ENCODE measurements at places on chromosomes 11 and 22.

- no peak for DNase-seq
Measured at GRCh38 chr22:28005513-28005912, 86.5 kb upstream of the PITPNB start.

DNA sequence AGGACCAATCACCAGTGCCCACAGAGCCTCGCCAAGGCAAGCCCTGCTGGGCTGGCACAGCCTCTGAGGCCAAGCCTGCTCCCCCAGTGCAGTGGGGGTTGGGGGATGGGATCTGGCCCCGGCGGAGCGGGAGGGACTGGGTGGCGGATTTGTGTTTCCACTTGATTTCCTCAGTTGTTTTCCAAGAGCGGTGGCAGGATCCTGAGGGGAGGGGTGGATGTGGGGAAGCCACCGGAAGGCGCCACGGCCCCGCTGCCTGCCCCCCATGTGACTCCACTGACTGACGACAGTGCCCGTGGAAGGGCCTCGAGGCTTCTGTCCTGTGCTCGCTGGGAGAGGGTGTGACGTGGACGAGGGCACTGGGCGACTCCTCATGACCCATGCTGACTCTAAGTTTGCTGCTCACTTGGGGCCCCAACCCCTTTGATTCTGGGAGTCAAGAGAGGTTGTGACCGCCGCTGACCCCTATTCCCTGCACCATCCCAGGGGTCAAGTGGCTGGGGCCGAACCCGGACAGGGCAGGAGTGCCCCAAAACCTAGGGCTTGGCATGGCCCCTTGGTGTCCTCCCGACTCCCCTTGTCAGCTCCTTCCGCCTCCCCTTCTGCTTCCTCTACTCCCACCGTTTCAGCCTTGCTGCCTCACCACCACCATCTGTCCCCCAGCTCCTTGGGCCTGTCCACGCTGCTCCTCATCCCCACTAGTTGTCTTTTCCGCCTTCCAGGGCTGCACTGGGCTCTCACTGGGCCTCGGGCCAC, 23.5 kb upstream of the PICK1 start:
- no peak for DNase-seq

GRCh38 chr11:58742140-58742539, 10.4 kb upstream of the GLYAT start:
- DNase-seq, result no peak

- no peak for DNase-seq
Measured at GRCh38 chr22:48161298-48161697, 1398.8 kb downstream of the TBC1D22A start.

DNA sequence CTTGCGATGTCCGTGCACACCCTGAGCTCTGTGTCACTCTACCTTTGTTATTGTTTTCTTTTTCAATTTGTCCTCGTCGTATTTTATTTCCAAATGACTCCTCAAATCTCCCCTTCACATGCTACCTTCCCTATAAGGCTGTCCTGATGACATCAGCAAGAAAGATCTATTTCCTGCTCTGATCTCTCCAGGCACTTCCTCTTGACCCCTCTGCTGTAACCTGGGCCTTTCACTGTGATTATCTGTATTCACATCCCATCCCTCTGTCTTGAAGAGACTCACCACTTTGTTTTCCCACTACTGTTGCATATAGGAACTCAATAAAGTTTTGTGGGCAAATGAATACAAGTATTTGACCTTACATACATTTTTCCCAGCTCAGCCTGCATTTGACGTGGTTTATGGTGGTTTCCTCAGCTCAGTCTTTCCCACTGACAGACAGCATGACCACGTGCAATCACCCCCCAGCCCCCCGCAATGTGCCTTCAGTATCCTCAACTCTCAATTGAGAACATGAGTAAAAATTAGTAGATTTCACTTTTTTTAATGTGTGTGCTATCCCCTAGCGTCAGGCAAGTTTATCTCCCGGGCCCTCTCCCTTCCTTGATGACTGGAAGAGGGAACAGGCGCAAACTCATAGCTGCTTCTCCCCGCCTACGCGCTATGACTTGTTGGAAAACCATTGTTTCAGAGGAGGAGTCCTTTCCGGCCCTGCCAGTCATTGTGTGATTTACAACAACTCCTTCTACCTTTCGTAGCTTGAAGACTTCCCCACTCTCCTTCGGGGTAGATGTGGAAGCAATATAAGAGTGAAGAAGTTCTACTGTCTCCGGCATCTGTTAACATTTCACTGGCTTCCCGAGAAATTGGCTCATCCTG, 498.5 kb downstream of the NTM start:
- DNase-seq, result no peak

- no peak for DNase-seq
Measured at GRCh38 chr11:31806928-31807798, 4.0 kb downstream of the PAX6 start.

- no peak for DNase-seq
Measured at GRCh38 chr22:18045794-18046193, 21.4 kb upstream of the MICAL3 start.

GRCh38 chr11:95415837-95416304, 184.9 kb upstream of the SESN3 start:
- DNase-seq, result no peak

DNA sequence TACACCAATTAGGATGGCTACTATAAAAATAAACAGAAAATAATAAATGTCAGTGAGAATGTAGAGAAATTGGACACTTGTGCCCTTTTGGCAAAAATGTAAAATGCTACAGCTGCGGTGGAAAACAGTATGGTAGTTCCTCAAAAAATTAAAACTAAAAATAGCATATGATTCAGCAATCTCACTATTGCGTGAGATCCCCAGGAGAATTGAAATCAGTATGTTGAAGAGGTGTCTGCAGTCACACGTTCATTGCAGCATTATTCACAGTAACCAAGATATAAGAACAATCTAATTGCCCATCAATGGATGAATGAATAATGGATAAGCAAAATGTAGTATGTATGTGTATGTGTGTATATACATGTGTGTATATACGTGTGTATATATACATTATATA, 6.8 kb downstream of the OR52N2 start:
- DNase-seq, result no peak

DNA sequence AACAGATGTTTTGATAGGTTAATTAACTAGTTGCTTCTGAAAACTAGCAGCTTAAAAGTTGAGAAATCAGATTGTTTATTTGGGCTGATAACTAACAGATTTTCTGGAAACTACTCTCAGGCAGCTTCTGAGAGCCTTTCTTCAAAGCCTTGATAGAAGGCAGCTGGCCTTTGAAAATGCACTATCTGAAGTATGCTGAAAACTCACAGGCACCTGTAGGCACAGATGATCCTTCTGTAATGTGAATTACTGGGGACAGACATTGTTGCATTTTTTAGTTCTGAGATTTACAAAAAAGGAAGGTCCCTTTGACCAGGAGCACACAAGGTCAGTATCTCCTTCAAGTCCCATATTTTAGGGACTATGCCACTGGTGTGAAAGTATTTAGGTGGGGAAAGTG, 460.8 kb upstream of the CNTN5 start:
- no peak for DNase-seq

DNA sequence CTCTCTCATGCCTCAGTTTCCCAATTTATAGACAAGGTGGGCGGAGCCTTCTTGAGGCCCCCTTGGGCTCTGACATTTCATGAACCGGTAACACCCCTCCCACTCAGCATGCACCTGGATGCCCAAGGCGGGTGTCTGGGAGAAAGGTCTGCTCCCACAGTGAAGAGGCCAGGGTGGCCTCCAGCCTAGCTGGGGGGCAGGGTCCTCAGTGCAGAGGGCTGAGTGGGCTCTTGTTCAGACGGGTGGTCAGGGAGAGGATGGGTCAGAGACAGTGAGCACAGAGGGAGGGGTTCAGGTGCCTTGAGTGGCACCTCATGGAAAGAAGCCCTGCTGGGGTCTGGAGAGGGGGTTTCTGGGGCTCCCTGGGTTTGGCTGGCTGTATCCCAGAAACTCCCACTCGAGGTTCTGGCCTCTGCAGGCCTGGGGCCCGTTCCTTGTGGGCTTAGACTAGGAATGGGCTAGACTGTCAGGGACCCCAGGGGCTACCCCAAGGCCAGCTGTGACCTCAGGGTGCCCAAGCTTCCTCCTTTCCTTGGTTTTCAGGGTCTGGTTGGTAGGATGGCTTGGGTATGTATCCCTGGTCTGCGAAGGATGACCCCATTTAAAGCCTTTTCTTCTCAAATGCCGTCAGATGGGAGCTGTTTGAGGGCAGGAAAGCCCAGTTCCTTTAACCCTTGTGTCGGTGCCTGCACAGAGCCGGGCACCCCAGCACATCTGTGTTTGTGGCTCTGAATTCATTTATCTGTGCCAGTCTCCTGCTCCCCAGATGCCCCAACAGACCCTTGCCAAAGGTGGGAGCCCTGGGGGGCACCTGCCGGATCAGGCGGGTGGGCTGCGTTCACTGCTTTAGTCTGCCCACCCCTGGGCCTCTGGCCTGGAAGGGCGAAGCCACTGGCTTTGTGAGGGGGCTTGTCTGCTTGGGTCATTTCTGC, 1.2 kb downstream of the SYNGR1 start:
- no peak for DNase-seq

- no peak for DNase-seq
Measured at GRCh38 chr11:123753110-123753509, 1.2 kb downstream of the OR6X1 start.

DNA sequence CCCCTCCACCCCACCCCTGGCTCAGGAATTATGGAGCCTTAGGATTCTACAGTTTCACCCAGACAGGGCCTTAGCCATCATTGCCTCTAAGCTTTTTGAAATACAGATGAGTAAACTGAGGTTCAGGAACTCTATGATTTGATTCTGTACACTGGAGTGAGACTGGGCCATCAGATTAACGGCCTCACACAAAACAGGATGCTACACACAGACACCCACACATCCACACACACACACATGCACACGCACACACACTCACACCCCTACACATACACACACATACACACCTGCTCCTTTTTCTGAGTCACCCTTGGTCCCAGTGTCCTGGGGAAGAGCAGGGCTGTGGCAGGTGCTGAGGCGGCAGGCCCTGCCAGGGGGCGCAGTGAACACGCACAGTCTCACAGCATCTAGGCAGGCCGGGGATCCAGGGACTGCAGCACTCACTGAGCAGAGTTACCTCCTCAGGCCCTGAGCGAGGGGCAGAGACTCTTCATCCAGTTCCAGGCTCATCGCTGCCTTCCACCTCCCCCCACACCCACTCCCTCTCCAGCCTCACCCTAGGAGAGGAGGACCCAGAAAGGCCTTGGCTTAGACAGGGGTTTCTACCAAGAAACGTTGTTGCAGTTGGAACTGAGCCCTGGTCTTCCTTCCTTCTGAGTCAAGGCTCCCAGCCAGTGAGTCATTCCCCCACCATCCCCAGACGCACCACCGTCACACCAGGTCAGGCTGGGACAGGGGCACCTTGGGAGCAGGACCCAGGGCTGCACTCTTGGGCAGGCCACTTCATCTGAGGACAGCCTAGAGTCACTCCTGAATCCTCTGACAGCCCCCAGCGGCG, 89.8 kb upstream of the PARVA start:
- DNase-seq, result no peak

- no peak for DNase-seq
Measured at GRCh38 chr22:44661070-44661469, 40.9 kb upstream of the PRR5 start.

DNA sequence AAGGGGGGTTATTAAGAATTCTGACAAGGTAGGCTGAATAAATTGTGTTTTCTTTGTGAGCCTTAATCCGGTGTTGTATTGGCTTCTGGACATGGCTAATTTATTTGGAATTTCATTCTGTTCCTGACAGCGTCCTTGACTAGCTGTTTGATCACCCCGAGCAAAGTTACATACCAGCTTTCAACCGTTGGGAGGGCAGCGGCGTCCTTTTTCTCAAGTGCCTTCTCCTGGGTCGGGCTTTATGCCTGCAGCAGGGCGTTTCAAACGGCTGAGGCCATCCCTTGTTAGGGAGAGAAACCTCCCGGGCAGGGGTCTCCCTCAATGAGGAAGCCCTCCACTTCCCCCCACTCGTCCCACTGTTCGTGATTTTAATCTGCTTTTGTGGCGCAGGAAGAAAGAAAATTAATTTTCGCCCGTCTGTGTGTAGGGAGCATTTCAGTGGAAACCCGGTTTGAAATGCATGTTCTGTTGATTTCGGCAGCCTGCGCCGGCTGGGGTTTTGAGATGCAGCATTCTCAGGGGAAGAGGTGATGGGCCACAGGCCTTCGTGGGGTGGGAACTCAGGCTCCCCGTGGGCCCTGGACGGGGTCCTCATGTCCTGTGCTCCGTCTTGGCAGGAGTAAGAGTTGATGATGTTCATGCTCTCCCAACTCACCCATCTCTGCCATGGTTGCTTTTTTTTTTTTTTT, 2.9 kb upstream of the SMIM38 start:
- no peak for DNase-seq

GRCh38 chr22:25845985-25846745, 104.2 kb downstream of the MYO18B start:
- no peak for DNase-seq

DNA sequence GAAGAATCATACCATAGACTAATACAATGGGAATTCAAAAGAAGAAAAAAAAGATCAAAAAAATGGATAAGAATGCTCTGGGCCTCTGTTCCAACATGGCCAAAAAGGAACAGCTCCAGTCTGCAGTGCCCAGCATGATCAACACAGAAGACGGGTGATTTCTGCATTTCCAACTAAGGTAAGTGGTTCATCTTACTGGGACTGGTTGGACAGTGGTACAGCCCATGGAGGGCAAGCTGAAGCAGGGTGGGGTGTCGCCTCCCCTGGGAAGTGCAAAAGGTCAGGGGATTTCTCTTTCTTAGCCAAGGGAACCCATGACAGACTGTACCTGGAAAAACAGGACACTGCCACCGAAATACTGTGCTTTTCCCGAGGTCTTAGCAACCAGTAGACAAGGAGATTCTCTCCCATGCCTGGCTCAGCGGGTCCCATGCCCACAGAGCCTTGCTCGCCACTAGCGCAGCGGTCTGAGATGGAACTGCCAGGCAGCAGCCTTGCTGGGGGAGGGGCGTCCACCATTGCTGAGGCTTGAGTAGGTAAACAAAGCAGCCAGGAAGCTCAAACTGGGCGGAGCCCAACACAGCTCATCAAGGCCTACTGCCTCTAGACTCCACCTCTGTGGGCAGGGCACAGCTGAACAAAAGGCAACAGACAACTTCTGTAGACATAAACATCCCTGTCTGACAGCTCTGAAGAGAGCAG, 428.4 kb downstream of the MN1 start:
- DNase-seq, result no peak

- no peak for DNase-seq
Measured at GRCh38 chr11:66239998-66240780, 28.2 kb upstream of the RAB1B start.

- DNase-seq, result no peak
Measured at GRCh38 chr11:118956847-118957469, 860 bp downstream of the UPK2 start.

DNA sequence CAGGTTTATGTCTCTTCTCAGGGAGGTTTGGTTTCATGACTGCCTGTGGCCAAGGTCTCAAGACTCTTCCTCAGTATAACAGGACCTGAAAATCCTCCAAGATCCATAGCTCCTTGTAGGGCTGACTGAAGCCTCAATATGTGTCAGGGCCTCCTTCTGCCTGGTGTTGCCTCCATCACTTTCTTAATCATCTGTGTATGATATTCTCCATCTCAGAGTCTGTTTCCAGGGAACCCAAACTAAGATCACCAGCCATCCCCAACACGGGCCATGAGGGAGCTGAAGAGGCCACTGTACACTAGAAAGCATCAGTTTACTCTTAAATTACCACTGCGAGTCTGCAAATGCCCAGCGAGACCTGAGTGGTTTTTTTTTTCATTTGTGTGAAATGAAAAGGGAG, 17.7 kb downstream of the GGTLC2 start:
- DNase-seq, result no peak
